CD4-positive, alpha-beta T cell treated with Interleukin-17A for 4 hours (primary cell): ENCODE measurements at places on chromosomes 16 and 17.

GRCh38 chr17:69192754-69193153 is 35.9 kb downstream of the ABCA10 start:
- no peak for DNase-seq

DNA sequence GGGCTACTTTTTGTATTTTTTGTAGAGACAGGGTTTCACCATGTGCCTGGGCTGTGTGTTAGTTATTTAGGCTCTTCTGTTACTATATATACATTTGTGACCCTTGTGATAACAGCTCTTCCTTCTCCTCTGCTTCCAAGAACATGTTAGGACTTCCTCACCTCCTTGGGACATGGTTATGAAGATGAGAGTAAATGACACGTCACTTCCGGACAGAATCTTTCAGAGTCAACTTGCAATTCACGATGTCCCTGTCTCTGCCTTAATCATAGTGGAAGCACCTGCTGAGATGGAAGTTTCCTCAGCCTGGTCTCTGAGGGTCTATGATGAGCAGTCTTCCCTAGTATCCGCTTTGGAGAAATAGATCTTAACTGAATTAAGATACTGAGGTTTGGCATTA is 42.9 kb downstream of the CCDC42 start:
- no peak for DNase-seq

DNA sequence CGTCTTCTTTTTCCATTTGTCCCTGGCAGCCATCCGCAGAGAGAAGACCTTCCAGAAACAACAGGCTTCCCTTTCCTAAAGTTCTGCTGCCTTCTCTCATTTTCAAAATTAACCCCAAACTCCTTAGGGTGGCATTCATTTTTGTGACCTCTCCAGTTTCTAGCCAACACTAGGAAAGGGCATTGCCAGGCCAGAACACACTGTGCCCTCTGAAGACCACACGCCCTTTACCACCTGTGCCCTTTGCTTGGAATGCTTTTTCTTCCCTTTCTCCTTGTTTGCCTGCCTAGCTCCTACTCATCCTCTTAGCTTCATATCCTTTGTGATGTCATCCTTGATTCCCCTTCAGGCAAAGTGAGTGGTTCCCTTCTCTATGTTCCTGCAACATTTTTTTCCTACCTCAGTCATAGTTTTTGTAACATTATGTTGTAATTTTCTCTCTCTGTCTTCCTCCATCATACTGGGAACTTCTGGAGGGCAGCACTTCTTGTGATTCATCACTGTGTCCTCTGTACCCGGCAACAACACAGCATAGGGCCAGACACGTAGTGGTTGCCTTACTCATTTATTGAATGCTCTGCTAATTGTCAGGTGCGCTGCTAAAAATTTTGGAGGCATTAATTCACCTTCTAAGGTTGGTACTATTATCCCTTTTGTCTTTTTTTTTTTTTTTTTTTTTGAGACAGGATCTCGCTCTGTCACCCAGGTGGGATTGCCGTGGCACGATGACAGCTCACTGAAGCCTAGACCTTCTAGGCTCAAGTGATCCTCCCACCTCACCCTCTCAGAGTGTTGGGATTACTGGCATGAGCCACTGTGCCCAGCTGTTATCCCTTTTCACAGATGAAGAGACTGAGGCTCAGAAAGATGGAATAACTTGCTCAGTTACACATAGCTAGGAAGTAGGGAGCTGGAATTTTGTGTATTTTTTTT is 1.0 kb downstream of the KAT8 start:
- DNase-seq, result no peak

GRCh38 chr17:2551493-2551892 is 39.8 kb upstream of the METTL16 start:
- DNase-seq, result no peak

- DNase-seq, result no peak
These were observed 2.6 kb downstream of the DPEP2 start for GRCh38 chr16:67996666-67997065.

GRCh38 chr16:2518823-2519710 is 1.1 kb upstream of the AMDHD2 start:
- DNase-seq, result no peak

DNA sequence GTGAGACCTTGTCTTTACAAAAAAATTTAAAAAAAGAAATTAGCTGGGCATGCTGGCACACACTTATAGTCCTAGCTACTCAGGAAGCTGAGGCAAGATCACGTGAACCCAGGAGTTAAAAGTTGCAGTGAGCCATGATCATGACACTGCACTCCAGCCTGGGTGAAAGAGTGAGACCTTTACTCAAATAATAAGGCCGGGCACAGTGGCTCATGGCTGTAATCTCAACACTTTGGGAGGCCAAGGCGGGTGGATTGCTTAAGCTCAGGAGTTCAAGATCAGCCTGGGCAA is 11.5 kb upstream of the RIPOR1 start:
- DNase-seq, result no peak
